ENCODE measurements at places on chromosomes 1 and 21. TPM values are rescaled to one million over a fixed set of nuclear protein-coding genes. Genes with fewer than 3 reads are reported as not detected.

The S100A7 gene
- total RNA-seq, result not detected

DNA sequence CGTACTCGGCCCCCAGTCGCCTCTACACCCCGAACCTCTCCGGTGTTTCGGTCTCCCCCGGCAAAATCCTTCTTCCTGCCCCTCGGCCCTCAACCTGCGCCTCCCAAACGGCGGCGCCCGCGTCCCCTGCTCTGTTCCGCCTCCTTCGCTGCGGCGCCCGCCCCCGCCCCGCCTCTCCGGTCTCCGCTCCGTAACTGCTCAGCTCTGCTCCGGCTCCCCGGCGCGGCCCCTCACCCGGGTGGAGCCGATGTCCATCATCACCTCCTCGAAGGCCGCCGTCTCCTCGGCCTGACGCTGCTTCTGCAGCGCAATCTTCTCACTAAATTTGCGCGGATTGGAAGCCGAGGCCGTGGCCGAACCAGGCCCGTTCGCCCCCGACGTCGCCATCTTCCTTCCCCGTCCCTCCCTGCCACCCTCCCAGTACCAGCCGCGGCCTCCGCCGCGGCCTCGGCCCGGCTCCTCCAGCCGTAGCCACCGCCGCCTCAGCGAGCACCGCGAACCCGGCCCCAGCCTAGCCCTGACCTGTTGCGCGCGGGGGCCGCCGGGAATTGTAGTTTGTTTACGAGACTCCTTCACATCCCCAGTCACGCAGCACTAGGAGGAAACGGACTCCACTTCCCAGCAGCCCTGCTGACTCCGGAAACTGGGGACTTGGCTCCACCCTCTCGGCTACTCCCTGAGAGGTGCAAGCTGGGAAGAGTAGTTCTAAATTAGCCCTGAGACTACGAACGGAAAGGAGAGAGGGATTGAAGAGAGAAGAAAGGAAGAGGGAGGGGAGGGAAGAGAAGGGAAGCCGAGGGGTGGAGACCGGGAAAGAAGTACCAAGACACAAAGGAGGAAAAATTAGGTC is at the start of gene CRTC2:
CRTC2 (minus strand) TSS at position 502 of the 850 bp plus-strand sequence; CDS start at position 387, 115 bp downstream.
- peak; percentile 100 for DNase-seq

The ZMPSTE24 gene
- total RNA-seq, result 51.4 TPM

DNA sequence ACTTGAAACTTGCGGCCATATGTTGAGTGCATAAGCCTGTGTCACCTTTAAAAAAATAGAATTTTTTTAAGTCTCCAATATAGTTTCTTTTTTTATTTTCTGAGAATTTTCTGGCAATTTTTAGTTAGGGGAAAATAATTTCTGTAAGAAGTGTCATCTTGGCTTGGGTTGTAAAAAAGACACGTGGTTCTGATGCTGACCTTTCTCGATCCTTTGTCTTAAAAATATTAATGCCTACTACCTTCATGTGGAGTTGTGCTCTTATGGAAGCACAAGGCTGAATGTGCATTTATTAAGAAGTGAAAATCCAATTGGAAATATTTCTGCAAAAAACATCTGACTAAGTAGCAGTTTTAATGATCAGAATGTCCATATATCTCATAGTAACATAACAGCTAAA is 3.5 kb downstream of the ELAVL4 start:
- no peak for DNase-seq

- DNase-seq, result no peak
These were observed 13.5 kb downstream of the CITED4 start for GRCh38 chr1:40848530-40849189.

GRCh38 chr1:31507676-31508530 is 68.4 kb upstream of the TINAGL1 start:
- DNase-seq, result no peak

- no peak for DNase-seq
These were observed 17.8 kb downstream of the CASZ1 start for GRCh38 chr1:10778640-10779039.

DNA sequence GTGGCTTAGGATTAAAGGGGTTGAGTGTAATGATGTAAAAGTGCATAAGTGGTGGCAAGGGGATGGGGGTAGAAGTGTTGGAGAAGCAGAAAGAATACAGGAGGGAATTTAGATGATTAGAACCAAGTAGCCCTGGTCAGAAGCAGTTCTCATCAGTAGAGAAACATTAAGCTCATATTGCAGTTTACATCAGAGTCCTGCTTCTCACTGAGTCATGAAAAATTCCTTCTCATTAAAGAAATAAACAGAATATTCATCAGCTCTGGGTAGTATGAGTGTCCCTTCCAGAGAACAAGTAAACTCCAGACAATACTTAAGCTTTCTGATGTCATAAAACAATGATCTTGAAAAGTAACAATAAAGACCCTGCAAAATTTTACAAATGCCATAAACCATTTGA is 36.5 kb downstream of the LRRIQ3 start:
- DNase-seq, result no peak

DNA sequence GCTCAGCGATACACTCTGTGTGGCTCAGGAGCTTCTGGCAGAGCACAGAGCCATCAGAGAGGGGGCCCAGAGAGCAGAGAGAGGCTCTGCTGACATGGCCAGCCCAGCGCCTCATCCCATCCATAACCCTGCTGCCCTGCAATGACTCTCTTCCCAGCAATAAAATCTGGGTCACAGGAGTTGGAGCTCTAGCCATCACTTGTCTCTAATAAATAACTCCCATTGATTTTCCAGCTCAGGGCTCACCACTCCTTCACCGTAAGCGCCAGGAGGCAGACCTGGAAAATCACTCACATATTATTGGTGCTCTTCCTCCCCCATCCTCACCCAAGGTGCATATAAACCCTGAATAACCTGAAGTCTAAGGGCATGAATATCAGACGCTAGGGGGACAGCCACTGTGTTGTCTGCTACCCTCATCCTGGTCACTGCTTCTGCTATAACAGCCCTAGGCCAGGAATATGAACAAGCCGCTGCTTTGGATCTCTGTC is at the start of gene APCS:
APCS (plus strand) TSS at position 366 of the 491 bp plus-strand sequence; CDS start at position 462, 96 bp downstream.
- no peak for DNase-seq

The ANKRD34A gene
- total RNA-seq, result 2.3 TPM

DNA sequence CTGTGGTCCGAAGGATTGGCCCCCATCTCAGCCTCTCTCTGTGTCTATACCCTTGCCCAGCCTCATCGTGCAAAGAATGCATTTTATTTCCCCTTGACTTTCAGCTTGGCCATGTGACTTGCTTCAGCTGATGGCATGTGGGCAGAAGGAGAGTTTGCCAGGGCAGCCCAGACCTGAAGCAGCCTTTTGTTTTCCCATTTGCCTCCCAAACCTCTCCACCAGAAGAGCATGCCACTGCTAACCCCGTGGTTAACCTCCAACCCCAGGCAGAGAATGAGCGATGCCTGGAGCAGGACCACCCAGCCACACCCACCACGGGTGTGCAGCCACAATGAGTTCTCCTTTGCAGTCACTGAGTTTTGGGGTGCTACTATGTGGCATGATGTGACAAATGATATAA is 136.4 kb downstream of the SETD4 start:
- DNase-seq, result no peak

DNA sequence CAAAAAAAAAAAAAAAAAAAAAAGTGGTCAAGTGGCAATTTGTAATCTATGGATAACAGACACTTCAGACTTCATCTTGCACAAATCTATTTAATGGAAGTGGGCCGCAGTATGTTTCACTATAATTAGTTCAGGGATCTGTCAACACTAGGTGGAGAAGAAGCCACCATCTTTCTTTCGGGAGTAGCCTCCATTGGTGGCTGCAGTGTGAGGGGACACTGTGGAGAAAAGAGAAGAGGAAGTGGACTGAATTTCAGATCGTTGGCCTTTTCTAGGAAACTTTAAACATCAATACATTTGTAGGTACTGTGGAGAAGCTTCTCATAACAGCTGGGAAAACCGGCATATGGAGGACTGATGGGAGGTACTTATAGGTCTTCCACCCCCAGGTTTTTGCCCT is 8.0 kb upstream of the ELAPOR1 start:
- DNase-seq, result no peak

DNA sequence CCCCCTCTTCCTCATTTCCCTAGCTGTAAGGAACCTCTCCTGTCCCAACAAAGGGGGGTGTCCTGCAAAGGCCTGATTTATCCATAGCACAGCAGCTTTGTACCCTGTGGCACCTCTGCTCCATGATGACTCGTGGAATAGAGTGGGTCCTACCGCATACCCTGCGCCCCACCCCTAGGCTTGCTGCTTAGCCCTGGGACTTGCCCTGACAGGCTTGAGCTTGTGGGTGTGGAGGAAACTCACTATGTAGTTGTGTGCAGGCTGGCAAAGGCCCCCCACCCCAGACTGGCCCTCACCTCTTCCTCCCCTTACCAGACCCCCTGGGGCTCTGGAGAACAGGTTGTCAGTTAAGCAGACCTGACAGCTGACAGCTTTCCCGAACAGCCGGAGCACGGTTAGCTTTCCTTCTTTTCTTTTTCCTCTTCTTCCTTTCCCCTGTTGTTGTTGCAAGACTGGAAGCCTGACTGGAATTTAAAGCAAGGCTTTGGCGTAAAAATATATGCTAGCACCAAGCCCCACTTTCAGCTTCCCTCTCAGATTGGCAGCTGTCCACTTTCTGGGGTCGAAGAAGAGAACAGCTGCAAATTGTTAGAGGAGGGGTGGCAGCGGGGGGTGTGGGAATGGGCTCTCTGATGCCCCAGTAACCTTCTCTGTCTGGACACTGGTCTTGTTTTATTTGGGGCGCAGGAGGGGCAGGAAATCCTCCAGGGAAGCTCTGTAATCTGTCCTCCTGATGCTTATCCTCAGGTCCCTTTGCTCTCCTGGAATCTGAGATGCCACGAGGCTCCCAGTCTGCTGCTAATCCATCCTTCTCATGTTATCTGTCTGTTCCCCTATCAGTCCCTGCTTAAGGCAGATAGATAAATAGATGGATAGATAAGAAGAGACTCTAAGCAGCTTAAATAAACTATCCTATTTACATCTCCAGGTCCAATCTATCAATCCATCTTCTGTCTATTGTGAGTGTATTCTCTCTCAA is 134.6 kb downstream of the BRINP2 start:
- DNase-seq, result no peak

The RNU1-2 gene
- 18,986 TPM for total RNA-seq

DNA sequence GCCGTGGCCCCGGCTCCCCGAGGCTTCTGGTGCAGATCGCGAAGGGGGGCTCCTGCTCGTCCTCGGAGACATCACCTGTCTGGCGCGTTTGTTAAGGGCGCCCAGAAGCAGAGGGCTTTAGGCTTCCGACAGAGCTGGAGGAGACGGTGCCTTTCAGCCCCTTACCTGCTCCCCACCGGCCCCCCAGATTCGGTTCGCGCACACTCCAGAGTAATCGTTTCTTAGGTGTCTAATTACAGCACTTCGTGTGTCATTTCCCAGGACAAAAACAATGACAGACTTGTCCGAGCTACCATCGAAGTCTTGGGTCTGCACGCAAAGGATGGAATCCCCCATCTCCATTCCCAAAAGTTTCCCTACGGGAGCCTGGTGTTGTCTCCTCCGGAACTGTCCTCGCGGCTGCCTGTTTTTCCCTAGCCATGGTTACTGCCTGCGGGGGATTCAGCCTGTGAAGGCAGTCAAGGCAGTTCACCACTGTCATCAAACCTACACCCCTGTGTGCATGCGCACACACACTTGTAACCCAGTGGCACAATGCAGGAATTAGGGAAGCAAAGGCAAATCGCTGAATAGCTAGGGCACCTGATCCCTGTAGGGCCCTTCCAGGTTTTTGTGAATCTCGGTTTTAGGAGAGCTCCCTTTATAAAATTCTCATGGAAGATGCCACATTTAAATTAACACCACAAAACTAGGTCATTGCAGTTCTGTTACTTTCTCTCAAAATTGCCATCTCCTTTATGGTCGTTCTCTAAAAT is 738 bp upstream of the CDC42BPA start:
- DNase-seq, result no peak

- no peak for DNase-seq
These were observed 24.0 kb downstream of the WDR4 start for GRCh38 chr21:42855171-42855936.

DNA sequence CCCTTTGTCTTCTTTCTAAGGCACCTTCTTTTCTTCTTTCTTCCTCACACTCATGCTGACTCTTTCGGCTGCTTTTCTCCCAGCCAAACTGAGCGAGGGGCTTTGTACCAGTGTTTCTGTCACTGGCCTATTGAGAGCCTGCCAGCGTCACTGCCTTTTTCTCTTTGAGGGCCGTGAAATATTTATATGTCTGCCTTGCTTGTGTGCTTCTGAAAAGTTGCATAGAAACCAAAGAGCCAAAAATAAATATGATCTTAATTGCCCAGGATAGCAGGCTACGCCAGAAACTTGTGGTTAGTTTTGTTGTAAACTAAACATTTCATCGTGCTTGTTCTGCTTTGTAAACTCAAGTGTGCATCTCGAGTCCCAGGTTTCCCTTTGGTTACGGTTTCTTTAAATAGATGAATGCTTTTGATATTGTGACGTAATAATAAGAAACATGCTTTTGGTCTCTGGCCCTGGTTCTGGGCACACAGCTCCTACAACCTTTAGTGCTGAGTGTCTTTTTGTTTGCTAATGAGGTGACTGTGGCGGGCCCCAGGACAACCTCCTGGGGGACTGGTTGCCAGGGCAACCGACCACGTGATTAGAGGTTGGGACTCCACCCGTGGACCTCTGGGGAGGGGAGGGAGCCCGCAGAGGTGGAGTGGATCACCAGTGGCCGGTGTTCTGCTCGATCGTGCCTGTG is 10.8 kb downstream of the SLC37A1 start:
- DNase-seq, result no peak

Measured in posterior vena cava (tissue), 2 donors.